Hematopoietic multipotent progenitor cell treated with erythropoietin and hydrocortisone succinate and interleukin-3 and kit ligand, for 6 days (in vitro differentiated cells): ENCODE measurements at places on chromosomes 7 and 10.

- peak; percentile 71 for DNase-seq
Observed at GRCh38 chr10:106795619-106796018, 368.9 kb downstream of the SORCS1 start.

- no peak for DNase-seq
Observed at GRCh38 chr10:131996466-131997365, 15.0 kb upstream of the BNIP3 start.

DNA sequence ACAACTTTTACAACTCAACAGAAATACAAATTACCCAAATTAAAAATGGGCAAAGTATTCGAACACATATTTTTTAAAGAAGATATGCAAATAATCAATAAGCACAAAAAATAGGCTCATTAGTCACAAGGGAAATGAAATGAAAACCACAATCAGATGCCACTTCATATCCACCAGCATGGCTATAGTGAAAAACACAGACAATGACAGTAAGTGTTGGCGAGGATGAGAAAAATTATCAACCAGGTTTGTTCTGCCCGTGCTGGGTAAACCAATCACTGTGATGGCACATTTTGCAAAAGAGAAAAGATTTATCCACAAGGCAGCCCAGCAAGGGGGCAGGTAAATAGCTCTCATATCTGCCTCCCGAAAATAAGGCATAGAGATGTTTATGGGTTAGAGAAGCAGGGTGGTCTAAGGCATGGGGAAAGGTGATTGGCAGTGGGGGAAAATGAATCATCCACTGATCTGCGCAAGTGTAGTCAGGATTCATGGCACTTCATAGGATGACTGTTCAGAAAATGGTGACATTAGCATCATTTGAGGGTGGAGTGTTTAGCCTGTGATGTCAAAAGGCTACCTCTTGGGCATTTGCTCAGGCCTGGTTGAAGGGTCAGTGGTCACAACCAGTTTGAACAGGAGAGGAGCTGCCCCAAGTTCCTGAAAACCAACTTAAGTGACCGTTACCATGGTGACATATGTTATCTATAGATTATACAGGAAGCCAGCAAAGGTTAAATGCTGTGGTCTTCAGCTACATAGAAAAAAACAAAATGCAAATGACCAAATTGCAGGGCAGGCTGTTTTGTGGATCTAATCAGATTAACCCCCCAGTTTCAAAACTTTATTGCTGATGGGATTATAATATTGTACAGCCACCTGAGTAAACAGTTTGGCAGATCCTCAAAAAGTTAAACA lies 8.0 kb upstream of the CFAP70 start:
- DNase-seq, result peak; percentile 78

GRCh38 chr7:1349351-1349761 lies 109.9 kb downstream of the MICALL2 start:
- no peak for DNase-seq

GRCh38 chr7:51135576-51135975 lies 181.0 kb downstream of the COBL start:
- no peak for DNase-seq

GRCh38 chr10:85284778-85285770 lies 956.7 kb downstream of the CCSER2 start:
- DNase-seq, result no peak

- DNase-seq, result no peak
Observed at GRCh38 chr7:158470336-158470735, 117.3 kb downstream of the PTPRN2 start.

- DNase-seq, result no peak
Observed at GRCh38 chr10:49389361-49389933, 6.4 kb downstream of the DRGX start.

- DNase-seq, result no peak
Observed at GRCh38 chr10:23918839-23919238, 290.1 kb upstream of the KIAA1217 start.

- DNase-seq, result peak; percentile 5
Observed at GRCh38 chr10:128324058-128324827, 198.0 kb upstream of the MKI67 start.

- no peak for DNase-seq
Observed at GRCh38 chr10:131210181-131210580, 101.3 kb downstream of the TCERG1L start.

DNA sequence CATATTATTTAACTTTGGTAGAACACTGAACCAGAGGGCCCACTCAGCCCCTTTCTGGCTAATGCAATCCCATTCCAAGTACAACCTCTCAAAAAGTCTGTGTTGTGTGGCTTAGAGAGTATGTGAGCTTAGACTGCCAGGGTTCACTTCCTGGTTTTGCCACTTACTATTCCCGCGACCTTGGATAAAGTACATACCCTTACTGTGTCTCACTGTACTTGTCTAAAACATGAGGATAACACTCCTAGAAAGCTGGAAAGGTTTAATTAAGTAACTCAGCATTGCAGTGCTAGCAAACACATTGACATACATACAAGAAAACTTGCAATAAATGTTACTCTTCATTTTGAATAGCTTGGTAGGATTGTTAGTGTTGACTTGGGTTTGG lies 215.8 kb downstream of the CHCHD3 start:
- no peak for DNase-seq

DNA sequence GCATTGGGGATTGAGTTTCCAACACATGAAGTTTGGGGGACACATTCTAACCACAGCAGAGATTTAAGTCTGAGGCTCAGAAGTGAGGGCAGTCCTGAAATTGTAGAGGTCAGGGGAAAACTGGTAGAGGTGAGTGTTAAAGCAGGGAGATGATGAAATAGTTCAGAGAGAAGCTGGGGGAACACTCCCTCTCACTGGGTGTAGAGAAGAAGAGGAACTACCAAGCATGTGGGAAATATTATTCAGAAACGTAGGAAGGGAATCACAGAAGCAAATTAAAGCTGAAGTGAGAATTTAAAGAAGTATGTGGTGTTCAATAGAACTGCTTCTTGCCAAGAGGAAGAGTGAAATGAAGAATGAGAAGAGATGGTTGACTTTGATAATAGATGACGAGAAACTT lies 121.5 kb upstream of the FAM3C start:
- no peak for DNase-seq

- DNase-seq, result no peak
Observed at GRCh38 chr10:9800571-9800970, 1217.1 kb upstream of the CELF2 start.

DNA sequence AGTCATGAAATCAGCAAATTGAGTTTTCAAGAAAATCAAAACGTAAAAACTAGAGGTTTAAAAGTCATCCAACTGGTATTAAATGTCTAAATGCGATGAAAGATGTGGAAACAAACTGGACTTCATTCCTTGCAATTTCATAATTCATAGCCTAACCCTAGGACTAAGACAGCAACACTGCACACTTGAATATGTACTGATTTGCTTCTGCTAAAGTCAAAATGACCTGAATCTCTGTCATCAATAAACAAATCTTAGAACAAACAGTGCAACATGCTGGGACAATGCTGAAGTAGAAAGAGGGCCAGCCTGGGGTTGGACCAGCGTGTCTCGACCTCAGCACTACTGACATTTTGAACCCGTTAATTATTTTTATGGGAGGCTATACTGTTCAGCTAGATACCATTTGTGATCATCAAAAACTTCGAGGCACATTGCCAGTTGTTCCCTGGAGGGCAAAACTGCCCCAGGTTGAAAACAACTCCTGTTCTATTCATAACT lies 47.1 kb downstream of the MYOF start:
- no peak for DNase-seq

DNA sequence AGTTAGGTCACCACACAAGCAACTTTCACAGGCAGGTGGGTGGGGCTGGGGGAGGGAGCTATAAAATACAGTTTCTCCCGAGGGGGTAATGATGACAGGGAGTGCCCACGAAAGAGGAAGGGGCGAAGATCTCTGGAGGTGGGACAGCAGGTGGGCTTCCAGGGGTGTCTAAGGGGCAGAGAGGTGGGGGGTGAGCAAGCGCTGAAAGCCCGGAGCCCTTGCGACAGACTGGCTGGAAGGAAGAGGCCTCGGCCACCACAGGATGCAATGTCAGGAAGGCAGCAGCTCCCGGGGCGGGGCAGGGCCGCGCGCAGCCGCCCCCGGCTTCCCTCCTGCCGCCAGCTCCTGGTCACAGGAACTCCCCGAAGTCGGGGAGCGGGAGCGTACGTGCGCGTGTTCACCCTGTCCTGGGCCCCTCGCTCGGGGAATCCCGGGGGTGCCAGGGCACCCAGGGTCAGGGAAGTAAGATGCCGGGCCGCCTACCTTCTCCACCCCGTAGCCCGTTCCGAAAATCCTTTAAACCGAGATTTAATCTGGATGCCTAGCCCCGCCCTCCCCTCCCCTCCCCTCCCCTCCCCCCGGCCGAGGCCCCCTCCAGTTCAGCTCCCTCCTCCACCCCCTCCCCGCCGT lies 105.2 kb upstream of the PPIF start:
- DNase-seq, result peak; percentile 47

GRCh38 chr7:148867596-148868377 lies 16.3 kb downstream of the EZH2 start:
- DNase-seq, result no peak

- no peak for DNase-seq
Observed at GRCh38 chr7:156177422-156178055, 365.3 kb upstream of the SHH start.
